ENCODE measurements at places on chromosomes 6 and 20.

DNA sequence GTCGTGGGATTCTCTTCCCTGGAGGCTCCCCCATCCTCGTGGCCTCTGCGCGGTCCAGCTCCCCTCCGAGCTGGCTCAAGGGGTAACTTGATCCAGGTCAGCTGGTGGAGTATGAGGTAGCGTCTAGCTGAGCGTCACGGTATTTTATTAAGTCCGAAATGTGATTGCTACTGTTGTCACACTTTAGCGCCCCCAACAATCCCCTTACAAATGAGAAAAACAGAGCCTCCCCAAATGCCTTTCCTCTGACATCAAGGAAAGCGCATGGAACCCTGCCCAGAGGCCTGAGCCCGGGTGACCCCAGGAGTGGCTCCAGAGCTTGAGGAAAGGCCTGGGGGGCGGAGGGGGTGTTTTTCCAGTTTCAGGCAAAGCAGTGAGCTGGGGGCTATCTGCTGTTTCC, 192.4 kb downstream of the ZMYND8 start:
- no peak for DNase-seq

- no peak for DNase-seq
Measured at GRCh38 chr20:18926965-18927364, 113.4 kb downstream of the SCP2D1 start.

GRCh38 chr20:24782801-24783630, 166.1 kb upstream of the CST7 start:
- DNase-seq: no peak

- DNase-seq: no peak
Measured at GRCh38 chr20:44648579-44648978, 2.9 kb downstream of the ADA start.

DNA sequence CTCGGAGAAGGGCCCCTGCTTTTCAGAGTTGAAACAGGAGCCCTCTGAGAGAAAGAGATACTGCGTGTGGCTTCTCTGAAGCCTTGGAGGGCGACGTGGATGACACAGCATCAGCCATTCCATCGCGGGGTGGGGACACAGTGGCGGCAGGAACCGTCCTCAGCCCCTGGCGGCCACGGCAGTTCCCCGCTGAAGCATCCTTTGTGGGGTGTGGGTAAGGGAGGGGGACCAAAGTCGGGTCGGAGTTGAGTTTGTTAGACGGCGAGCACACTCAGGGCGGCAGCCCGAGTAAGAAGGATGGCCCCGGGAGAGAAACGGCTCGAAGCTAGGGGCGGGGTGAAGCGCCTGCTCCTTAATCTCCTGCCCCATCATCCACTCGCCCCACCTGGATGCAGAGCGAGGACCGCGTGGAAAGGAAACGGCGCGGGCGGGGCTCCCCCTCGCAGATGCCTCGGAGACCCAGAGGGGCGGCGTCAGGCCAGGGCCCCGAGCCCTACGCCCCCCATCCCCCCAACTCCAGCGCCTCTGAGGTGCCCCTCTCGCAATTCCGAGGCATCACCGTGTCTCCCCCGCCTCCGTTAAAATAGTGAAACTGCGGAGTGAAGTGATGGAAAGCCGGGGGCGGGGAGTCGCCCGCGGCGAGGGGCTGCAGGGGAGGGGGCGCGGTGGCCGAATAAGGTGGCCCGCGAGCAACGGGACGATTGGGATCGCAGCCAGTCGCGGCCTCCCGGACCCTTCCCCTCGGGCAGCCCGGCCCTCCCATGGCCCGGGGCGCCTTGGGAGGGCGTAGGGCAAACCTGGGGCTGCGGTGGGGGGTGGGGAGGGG, 796 bp upstream of the RREB1 start:
- no peak for DNase-seq

DNA sequence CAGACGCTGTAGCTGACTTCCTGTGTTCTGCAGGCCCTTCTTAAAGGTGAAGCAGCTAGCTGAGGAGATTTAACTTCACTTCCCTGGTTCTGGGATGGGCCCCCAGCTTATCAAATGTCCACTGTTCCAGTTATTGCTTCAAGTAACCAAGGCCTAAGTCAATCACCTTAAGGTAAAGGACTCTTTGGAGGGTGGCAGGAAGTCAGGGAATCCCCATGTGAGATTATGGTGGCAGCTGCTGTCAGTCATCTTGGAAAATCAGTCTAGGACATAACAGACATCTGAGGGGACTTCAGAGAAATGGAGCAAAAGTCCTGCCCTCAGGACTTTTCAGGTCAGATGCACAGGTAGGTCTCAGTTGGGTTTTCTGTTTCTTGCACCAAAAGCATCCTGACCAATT, 3.8 kb downstream of the ELOVL5 start:
- DNase-seq: no peak

DNA sequence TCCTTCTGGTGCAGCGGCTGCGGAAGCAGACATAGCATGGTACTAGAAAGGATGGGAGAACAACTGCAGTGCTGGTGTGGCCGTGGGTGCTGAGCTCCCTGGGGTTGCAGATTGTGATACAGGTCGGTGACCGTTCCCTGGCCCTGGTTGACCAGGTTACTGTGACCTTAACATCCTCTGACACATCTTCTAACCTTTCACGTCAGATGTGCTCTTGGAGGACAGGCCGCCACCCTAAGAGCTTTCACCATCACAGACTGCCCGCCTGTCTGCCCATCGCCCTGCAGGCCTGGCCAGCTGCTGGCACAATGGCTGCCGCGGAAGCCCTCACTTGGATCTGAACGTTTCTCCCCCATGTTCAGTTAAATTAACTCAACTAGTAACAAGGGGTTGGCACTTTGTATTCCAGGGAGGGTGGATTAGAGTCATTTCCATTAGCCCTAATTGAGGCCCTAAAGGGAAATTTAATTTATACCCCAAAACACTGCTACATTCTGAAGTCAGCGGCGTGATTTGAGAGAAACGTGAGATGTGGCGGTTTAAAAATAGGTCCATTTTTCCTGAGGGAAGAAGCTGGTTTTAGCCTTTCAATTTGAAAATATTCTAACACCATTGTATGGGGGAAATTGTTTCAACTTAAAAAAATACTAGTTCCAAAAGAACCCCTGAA, 443.9 kb upstream of the CDH4 start:
- no peak for DNase-seq

DNA sequence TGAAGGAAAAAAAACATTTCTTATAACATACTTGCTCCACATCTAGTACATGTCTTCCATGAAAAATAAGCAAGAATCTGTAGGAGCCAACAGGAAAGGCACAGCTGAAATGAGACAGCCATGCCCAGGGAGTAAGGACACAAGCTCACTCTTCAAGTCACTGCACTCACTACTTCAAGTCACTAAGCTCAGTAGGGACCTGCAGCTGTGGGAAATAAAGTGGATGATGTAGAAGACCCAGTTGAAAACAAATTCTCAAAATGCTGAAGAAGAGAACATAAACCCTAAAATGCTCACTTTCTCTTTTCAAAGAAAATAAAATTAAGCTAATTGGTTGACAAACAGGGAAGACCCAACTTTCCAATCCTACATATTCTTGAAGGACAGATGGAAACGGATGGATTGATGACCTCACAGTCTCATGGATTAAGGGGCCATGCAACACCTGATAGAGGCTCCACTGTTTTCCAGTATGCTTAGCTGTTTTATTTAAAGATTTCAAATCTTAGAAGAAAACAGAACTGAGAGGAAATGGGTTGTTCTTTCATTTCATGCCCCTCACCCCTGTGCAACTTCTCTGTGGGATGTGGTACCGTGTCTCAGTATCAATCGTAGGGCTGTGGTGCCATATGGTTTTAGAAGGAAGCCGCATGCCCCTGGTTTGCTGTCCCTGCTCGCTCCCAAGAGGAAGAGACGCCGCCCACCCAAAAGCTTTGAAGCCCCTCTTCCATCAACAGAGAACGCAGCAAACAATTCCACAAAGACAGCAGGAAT, 133.3 kb downstream of the WDR27 start:
- DNase-seq: no peak

DNA sequence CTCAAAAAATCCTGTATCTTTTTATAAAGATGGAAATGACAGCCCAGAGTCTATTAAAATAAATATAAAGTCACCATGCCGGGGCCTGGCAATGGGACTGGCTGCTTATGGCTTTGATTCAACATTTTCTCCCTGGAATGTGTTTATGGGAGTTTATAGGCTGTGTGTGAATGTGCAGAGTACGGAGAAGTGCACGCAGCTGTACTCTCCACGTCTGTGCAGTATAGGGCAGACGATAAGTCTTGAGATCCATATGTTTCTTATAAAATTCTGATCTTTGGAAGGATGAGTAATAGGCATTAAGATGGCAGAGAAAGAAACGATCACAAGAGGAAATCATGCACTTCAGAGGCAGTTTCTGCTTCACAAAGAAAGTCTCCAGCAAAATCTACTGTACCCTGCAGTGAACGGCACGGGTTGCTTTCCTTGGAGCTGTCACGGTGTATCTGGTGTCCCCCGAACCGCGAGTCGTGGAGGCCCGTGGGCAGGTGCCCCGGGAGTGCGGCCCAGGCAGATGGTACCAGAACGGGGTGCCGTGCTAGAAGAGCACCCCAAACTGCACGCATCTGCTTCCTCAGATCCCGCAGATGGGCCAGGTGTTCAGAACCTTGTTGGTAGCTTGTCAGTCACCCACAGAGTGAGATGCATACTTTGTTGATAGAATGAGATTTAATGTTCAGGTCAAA, 382.5 kb downstream of the TAF4 start:
- DNase-seq: no peak

GRCh38 chr6:66717801-66718200, 1010.8 kb upstream of the EYS start:
- no peak for DNase-seq

DNA sequence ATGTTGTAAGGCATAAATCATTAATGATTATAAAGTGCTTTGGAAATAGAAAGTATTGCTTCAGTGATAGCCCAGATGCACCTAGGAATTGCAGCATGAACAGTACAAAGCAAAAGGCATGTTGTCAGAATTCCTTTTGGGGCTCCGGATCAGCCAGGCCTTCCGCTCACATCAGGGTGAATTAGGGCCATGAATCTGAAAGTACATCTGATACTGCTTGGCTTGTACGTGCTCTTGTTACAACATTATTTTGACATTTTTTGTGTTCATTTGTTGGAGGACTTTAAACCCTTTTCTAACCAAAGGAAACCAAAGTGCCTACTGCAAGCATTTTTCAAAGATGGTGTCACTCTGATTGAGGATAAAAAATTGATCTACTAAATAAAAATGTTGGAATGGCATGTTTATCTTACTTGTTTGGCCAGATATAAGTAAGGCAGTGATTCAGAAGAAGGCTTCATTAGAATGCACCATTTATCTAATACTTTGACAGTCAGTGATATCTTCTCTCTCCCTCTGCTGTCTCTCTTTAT, 1005.6 kb upstream of the FLRT3 start:
- DNase-seq: no peak

All from SIG-M5 (cell line).